Stimulated activated CD8-positive, alpha-beta memory T cell treated with anti-CD3 and anti-CD28 coated beads, Interleukin-7, amount 100 ng/mL, for 1 hour (primary cell): ENCODE measurements at places on chromosomes 4 and X.

GRCh38 chr4:11423465-11423864 is 5.2 kb downstream of the HS3ST1 start:
- no peak for DNase-seq

DNA sequence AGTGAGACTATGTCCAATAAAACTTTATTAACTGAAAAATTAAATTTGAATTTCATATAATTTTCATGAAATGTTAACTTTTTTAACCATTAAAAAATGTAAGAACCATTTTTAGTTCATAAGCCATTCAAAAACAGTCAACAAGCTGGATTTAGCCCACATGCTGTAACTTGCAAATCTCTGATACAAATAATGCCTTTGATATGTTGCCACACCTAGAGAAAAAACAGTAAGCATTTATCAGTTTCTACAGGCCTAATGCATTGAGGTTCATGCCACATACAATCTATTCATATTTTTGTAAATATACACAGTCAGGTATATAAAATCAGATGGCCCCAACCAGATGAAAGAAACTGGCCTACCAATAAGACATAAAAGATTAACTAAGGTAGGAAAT is 52.8 kb downstream of the LCORL start:
- DNase-seq = no peak

- DNase-seq = no peak
Measured at GRCh38 chr4:78962597-78963115, 23.4 kb upstream of the PAQR3 start.

DNA sequence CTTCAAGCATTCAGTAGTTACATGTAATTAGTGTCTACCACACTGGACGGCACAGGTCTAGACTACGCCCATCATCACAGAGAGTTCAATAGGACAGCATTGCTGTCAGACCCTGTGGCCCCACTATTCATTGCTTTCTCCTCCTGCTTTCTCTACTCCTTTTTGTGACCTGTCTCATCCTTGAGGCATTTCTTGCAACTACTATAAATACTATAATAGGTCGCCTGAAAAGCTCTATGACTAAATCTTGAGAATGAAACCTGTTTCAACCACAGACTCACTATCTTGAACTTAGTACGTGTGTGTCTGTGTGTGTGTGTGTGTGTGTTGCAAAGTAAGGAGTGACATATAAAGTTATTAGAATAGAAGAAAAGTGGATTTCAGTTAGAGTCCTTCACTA is 252.9 kb upstream of the KLF3 start:
- no peak for DNase-seq
